ENCODE measurements at places on chromosomes 3 and 15.

- no peak for DNase-seq
These were observed 227.6 kb upstream of the TBC1D5 start for GRCh38 chr3:17969985-17970568.

DNA sequence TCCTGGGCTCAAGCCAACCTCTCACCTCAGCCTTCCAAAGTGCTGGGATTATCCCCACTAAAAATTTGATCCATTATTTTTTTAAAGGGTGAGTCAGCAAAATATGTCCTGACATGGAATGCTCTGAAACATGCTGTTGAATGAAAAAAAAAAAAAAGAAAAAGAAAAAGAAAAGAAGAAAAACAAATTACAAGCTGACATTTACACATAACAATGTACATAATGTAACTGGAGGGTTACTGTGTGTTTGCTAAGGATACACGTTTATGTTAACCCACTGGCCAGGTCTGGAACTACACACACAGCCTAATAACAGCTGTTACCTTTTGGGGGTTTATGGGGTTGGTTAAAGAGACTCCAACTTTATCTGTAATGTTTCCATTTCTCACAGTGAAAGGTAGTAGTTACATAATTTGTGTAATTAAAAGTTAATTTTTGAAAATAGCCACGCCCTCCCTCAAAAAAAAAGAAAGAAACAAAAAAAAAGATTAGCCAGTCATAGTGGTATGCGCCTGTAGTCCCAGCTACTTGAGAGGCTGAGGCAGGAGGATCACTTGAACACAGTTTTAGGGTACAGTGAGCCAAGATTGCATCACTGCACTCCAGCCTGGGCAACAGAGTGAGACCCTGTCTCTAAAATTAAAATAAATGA is 3.1 kb upstream of the MESP2 start:
- no peak for DNase-seq

GRCh38 chr15:64162478-64162868 is 349 bp downstream of the PPIB start:
- DNase-seq, result no peak

DNA sequence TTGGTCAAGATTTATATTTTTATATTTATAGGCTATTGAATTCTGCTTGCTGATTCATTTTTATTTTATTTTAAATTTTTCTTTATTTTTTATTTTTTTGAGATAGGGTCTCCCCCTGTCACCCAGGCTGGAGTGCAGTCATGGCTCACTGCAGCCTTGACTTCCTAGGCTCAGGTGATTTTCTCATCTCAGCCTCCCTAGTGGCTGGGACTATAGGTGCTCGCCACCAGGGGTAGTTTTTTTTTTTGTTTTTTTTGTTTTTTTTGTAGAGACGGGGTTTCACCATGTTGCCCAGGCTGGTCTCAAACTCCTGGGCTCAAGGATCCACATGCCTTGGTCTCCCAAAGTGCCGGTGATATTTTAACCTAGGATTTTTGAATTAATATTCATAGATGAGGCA is 31.2 kb downstream of the NR2E3 start:
- no peak for DNase-seq

GRCh38 chr15:71782422-71783165 is 27.8 kb upstream of the NR2E3 start:
- DNase-seq, result no peak

DNA sequence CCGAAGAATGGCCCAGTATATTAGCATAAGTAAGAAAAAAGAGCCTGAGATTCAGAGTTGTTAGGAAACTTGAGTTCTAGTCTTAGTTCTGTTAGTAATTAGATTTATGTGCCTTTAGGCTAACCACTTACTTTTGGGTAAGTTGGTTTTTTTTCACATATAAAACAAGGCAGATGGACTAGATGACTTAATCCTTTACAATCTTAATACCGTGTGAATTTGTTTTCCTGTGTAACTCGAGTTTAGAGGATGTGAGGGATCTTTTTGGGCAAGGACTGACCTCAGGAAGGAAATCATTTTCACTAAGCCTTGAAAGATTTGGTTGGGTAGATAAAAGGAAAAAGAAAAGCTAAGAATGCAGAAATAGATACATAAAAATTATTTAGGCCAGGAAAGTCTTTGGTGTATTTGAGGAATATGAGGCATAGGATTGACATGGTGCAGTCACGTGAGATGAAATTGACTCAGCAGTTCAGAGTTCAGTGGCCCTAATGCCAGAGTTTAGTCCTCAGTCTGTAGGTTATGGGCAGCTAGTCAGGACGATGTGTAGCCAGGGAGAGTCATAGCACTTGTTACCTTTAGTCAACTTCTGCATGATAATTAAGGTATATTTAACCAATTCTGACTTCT is 34.6 kb downstream of the PAK2 start:
- DNase-seq, result no peak

DNA sequence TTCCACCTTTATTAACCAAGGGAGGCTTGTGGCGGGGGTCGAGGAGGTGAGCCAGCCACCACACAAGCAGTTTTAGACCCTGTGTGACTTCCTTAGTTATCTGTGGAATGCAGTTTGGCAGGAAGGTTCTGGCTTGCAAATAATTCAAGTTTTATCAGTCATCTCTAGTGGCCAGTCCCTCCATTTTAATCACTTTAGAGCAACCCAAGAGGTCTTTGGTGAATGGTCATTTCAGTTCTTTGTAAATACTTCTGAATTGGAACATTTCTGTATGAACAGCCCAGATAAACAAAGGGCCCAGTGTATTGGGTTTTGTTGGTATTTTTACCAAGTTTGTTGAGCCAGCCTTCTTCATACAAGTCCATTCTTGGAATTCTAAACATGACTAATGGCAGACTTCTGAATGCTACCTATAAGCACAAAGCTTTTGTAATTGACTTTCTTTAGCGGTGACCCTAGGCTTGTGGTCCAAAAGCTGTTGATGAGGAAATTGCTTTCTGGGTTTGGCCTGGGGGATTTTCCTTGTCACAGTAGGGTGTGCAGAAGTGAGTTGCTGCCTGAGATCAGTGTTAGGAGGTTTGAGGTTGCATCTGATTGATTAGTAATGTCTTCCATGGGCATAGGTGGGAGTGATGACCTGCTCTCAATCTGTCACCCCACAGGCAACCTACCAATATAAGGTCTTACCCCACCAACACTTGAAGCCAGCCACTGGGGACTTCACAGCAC is 193.3 kb upstream of the TOPAZ1 start:
- no peak for DNase-seq

DNA sequence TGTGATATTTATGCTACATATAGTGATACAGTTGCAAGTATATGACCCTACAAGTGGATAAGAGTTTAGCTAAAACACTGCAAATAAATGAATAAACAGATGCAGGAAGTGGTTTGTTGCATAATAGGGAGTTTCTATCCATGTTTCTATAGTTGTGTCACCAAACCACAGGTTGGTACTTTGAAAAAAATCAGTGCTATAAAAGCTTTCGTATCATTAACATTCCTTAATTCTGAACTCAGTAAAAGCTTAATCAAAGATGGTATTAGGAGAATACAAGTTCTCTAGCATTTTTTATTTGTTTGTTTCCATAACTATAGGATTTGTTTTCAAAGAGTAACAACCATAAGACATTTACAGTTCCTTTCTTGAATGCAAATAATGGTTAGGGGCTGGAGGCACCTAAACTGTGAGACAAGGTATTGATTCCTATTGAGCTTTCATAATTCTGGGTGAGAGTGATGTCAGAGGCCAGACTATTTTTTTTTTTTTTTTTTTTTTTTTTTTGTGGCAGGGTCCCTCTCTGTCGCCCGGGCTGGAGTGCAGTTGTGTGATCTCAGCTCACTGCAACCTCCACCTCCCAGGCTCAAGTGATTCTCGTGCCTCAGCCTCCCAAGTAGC is 29.6 kb downstream of the CPOX start:
- DNase-seq, result no peak

DNA sequence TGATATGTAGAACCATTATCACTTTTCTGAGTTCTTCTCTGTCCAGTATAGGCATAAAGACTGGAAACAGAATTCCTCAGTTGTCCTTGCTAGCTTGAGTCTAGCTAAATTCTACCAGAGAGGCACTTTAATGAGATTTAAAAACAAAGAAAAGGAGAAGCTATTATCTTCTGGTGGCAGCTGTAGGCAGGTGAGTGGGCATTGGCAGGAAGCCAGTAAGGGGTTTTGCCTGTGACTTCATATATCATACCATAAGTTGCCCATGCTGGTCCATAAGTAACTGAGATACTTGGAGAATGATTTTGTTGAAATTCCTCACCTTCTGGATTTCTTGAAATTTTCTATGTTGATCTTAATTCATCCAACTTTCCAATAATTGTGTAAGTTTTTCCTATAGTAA is 402.3 kb upstream of the TGFBR2 start:
- no peak for DNase-seq

DNA sequence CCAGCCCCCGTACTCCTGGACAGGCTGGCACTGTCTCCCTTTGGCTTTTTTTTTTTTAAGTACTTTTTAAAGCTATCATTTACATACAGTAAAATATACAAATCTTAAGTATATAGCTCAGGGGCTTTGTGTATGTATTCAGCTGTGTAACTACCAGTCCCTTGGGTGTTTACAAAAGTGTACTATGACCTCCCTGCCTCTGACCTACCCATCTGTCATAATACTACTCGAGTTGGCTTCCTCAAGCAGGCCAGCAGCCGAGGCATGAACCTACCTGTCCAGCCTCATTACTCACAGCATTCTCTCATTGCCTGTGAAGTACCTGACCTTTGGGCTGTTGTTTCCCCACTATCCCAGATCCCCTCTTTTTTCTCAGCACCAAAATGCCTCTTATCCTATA is 33.2 kb downstream of the ABHD2 start:
- DNase-seq, result no peak

- no peak for DNase-seq
These were observed 453.9 kb upstream of the MDFIC2 start for GRCh38 chr3:70766301-70766700.

GRCh38 chr3:192516820-192517219 is 210.5 kb downstream of the FGF12 start:
- DNase-seq, result no peak

DNA sequence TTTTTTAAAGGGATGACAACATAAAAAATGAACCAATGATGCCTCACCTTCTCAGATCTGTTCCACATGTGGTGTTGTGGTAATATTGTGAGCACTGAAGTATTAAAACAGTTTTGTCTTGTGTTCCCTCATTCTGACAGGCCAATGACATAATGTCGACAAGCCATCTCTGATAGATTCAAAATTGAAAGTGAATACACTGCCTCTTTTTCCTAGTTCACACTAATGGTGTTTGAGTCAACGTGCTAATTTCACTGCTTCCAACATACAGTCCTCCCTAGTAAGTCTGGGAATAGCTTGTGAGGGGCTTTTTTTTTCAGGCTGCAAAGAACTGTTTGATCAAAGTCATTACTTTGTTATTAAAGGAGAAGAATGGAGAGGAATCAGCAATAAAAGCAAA is 82.8 kb downstream of the ROBO2 start:
- DNase-seq, result no peak

DNA sequence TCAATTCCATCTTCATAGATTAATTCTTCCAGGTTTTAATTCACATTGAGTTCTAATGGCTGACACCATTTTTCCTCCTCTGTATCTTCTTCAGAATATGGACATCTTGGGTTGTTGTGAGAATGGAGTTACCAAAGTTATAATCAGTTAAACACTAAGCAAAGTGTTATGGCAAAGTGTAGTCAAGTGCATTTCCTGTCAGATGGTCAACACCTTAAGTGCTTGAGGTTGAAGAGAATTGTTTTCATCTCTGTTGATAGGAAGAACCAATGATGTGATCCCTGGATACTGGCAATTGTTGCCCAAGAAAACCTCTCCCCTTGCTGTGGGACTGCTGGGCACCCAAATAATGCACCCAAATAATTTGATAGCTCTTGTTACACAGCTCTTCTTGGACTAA is 102.6 kb upstream of the SATB1 start:
- DNase-seq, result no peak

DNA sequence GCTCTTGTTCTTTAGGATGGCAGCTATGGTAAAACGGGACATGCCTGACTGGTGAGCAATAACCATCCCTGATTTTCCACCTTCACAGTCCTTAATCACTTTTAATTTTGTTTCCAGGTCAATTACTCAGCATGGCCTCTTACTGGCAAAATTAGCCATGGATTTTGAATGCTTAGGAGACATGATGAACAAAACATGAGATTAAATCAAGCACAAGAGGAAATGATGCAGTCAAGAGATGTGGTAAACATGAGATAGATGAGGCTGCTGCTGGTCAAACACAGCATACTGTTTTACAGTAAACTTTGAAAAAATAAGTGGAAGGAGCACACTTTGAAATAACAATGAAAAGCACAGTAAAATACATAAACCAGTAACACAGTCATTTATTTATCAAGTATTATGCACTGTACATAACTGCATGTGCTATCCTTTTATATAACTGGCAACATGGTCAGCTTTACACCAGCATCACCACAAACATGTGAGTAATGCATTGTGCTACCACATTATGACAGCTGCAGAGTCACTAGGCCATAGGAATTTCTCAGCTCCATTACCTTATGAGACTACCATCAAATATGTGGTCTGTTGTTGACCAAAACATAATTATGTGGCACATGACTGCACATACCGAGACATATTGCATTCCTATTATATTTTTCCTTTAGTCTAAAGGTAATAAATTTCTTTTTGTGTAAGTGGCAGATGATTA is 30.1 kb upstream of the ZNF502 start:
- DNase-seq, result no peak

- DNase-seq, result no peak
These were observed 207.9 kb upstream of the GADL1 start for GRCh38 chr3:31102196-31102879.

DNA sequence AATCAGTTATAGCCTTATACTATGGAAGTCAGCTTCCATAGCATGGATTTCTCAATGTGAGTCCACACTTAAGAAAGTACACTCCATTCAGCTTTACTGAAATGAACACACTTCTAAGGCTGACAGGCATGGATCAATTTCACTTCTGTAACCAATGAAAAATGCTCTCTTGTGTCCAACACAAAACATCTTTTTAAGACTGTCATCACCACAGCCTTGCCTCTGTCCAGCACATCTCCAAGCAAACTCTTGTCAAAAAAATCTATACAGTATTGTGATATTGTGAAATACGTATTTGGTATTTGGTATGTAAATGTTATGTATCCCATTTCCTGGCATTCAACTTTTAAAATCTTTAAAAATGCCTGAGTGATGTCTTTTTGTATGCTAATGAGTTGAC is 208.7 kb downstream of the RAP2B start:
- DNase-seq, result no peak

GRCh38 chr3:187375581-187375980 is 7.4 kb downstream of the RTP4 start:
- DNase-seq, result no peak

DNA sequence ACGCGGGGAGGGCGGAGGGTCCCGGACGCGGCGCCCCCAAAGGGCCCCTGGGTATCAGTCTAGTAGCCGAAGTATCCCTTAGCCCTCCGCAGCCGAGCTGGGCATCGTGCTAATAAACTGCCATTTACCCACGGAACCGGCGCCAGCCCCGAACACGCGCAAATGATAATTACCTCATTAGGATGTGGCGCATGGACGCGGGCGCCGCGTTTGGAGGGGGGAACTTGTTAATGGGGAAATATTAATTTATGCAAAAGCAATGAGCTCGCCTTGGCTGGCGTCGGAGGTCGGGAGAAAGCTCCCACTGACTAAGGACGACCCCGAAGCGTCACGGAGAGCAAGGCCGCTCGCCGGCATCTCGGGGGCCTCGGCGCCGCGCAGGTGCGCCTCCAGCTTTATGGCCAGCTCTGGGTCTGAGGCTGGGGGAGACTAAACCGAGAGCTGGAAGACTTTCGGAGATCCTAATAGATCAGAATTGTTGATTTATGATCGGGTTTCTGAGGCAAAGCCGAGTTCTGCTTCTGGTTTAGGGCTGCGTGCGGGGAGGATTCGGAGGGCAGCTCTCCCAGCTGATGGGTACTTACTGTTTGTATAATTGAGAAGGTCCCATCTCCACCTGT is 474 bp upstream of the FEZF2 start:
- no peak for DNase-seq
